Sigmoid colon (tissue), 7 donors: ENCODE measurements at places on chromosomes 2 and 18. TPM values are rescaled to one million over a fixed set of nuclear protein-coding genes. Genes with fewer than 3 reads are reported as not detected.

HOXD13 gene
- total RNA-seq, result 18.7 TPM

TMEM131 gene
- 36.6 TPM for total RNA-seq

PSMA8 gene
- not detected for total RNA-seq

PDCD1 gene
- 0.99 TPM for total RNA-seq

CRYGC gene
- total RNA-seq, result not detected

ST8SIA5 gene
- 0.33 TPM for total RNA-seq

MYO5B gene
- 0.14 TPM for total RNA-seq

MC4R gene
- not detected for total RNA-seq

CD207 gene
- not detected for total RNA-seq

REG3G gene
- not detected for total RNA-seq

GPATCH11 gene
- total RNA-seq, result 4.7 TPM

MOCOS gene
- 1.4 TPM for total RNA-seq

ACTG2 gene
- total RNA-seq, result 5,559 TPM

DNA sequence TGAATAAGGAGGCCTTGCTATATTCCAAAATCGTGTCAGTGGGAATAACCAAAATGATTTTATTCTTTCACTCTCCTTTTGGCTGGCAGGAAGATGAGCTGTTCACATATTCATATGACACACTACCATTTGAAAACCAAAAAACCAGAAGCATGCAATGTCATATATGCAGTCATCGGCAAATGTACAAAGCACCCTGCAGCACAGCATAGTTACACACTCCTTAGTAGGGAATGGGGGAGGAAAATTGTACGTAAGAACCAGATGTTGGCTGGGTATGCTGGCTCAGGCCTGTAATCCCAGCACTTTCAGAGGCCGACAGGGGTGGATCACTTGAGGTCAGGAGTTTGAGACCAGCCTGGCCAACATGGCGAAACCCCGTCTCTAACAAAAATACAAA lies 176.6 kb downstream of the GFPT1 start:
- H3K27me3 ChIP-seq, result no peaks in the 10 kb centered on the region
- H3K4me1 ChIP-seq, result peaks cover 10% of the 10 kb centered on the region
- no peak overlapping the region for H3K27ac ChIP-seq

GRCh38 chr2:55309446-55309845 lies 40.4 kb upstream of the MTIF2 start:
- no peak overlapping the region for H3K4me3 ChIP-seq
- H3K4me1 ChIP-seq, result no peaks in the 10 kb centered on the region
- no peak overlapping the region for H3K27ac ChIP-seq
- DNase-seq, result no peak

DNA sequence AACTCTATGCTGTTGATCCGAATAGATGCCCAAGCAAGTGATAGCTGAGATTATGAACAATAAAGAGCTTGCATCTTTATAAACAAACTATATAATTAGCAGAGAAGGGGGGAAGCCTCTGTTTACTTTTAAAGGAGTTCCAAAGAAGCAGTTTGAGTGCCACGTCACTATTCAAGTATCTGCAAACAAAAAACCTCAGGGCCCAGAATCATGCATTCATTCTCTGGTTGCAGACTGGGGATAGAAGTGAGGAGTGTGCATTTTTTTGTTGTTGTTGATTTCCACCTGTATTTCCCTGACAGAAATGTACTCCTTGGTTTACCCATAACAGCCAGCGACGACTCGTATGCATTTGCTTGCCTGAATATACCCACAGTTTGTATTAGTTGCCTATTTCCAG lies 264.3 kb downstream of the PTGR3 start:
- H3K36me3 ChIP-seq, result no peaks in the 10 kb centered on the region
- H3K4me1 ChIP-seq, result no peaks in the 10 kb centered on the region
- no peak overlapping the region for H3K4me3 ChIP-seq
- no peak overlapping the region for H3K27ac ChIP-seq

DNA sequence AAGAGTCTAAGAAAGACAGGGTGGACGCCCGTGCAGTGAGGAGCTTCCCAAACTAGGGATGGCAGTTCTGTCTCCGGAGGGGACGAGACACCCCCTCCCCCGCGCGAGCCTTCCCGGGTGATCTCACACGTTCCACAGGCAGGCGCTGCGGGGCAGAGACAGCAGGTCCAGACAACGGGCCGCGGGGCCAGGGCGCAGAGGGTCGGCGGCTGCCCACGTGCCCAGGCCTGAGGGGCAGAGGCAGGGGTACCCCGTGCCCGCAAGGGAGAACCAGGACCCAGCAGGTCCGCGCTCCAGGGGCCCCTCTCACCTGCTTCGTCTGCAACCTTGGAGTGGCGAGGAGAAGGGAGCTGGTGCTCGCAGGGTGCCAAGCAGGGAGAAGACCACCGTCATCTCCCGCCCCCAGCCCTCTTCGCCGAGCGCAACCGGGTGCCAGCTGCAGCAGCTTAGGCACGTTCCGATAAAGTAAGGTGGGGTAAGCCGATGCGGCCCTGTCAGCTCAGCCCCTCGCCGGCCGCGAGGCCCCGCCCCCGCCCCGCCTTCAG lies at the start of gene GPR155:
Gene GPR155 (minus strand): TSS at position 467 of the 545 bp plus-strand sequence. CDS start 5,073 bp downstream, outside the sequence.
- peak; percentile 90 for DNase-seq
- H3K4me1 ChIP-seq, result peaks cover 9% of the 10 kb centered on the region
- no peaks in the 10 kb centered on the region for H3K36me3 ChIP-seq
- no peaks in the 10 kb centered on the region for H3K27me3 ChIP-seq

GRCh38 chr2:156118753-156119416 lies 213.6 kb downstream of the NR4A2 start:
- no peak overlapping the region for H3K4me3 ChIP-seq
- H3K4me1 ChIP-seq, result no peaks in the 10 kb centered on the region
- no peak for DNase-seq
- H3K36me3 ChIP-seq, result no peaks in the 10 kb centered on the region
- H3K27me3 ChIP-seq, result no peaks in the 10 kb centered on the region

DNA sequence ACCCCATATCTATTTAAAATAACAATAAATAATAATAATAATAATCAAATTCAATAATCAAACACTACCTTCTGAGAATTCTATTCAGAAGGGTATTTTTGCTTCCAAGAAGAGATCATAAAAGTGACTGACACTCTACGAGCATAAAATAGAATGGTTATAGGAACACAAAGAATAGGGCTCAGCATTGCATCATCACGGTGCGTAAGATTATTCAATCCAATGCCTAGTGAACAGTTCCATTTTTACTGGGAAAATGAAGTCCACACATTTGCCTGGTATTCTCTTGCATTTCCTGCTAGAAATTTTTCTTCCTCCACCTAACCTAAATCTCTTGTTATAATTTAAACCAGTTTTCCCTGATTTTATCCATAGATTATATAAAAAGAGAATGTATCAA lies 55.8 kb downstream of the AP1S3 start:
- H3K36me3 ChIP-seq, result no peaks in the 10 kb centered on the region
- no peaks in the 10 kb centered on the region for H3K4me1 ChIP-seq
- no peak for DNase-seq

DNA sequence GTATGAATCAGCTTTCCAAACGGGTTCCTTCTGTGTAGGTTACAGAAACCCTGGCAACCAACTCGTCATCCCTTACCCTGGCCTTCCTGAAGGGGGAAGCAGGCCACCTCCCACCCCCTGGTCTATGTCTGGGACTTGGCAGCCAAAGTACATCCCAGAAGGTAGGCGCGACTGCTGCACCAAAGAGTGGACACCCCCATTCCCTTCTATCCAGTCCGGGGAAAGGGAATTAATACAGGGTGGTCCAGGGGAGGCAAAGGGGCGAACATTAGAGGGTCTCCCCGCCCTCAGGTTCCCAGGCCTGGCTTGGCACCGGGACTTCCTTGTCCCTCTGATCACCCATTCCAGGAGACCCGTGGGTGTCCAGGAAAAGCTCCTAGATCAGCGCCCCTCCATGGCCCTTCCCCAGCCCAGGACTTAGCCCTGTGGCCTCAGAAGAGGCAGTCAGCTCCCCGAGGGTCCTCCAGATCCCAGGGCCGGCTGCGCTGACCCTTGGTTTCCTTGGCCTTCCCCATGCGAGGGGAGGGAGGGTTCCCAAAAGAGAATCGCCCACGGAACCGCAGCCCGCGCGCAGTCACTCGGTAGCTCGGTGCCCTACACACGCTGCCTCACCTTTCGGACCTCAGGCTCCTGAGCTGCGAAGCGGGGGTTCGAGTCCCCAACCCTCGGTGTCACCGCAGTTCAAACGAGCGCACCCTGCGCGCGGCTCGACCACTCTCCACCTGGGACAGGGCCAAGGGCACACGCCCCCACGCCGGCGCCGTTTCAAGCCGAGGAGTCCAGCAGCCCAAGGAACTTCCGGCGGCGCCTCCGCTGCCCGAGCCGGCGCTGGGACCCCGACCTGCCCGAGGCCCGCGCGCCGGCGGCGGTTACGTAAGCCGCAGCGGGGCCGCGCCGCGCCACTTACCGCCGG lies at the start of gene PER2:
Gene PER2 (minus strand): TSS at position 874 of the 913 bp plus-strand sequence. CDS start 10,674 bp downstream, outside the sequence.
- peak; percentile 90 for DNase-seq
- peak within 1 kb of the TSS; percentile 95 for H3K27ac ChIP-seq
- no peaks in the 10 kb centered on the region for H3K27me3 ChIP-seq
- H3K4me3 ChIP-seq, result peak within 1 kb of the TSS; percentile 77

DNA sequence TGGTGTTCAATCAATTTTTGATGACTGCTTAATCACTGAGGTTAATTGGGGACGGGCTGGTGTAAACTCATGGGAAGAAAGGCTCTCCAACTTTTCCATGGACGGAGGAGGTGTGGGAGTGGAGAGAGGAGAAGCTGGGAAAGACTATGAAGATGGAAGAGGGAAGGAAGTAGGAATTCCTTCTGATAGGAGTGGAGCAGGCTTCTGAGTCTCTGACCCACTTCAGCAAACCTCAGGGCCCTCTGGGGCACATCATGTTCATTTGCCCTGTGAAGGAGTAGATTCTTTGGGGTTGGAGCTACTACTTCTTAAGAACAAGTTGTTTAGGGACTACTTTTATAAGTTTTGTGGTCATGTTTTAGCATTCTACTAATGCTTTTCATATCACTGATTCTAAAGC lies 87.0 kb upstream of the MAP4K3 start:
- no peak for DNase-seq
- H3K36me3 ChIP-seq, result no peaks in the 10 kb centered on the region
- no peak overlapping the region for H3K4me3 ChIP-seq
- H3K27ac ChIP-seq, result no peak overlapping the region

DNA sequence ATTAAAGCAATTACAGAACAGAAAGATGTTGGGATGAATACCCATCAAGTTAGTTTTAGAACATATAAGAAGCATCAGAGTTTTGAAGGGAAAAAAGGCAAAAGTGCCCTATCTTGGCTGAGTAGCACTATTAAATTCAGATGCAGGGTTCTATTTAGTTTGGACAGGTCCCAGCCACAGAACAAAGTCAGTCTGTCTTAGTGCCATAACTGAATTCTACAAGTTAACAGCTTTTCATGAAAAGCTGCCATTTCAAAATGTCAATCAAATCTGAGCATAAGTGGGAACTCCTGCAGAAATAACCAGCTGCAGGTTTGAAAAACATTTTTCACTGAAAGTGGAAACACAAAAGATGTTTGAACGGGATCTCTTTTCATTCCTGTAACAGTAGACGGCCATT lies 160.4 kb downstream of the SRBD1 start:
- no peak overlapping the region for H3K27ac ChIP-seq
- H3K36me3 ChIP-seq, result no peaks in the 10 kb centered on the region

DNA sequence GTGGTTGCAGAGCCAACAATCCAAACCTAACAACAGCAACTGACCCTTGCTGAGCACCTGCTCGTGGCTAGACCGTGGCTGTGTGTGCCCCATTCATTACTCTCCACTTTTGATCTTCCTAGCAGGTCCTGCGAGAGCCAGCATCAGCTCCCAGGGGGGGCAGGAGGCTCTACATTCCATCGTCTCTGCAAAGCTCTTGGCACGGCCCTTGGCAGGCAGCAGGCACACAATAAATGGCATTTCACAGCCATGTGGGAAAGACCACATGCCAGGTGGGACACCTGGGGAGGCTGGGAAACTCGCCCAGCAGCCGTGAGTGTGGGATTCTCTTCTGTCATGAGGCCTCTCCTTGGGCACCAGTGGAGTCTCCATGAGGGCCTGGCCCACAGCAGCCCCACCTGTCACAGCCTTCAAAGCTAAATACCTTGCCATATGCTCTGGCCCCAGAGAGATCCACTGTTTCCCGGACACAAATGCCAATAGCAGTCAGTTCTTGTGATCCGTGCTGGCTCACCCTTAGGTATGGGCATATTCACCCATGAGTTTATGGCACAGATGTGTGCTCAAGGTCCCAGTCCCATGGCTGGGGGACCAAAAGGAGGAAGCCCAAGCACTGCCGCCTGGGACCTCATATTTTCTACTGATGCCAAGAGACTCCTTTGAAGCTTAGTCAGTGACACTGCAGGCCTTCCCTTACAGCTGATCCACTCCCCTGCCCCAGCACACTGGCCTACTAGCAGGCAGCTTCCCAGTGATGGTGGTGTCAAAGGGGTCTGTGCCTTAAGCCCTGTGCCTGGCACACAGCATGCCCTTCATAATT lies 6.8 kb upstream of the TEX51 start:
- no peaks in the 10 kb centered on the region for H3K4me1 ChIP-seq
- no peak overlapping the region for H3K4me3 ChIP-seq
- no peaks in the 10 kb centered on the region for H3K27me3 ChIP-seq
- H3K27ac ChIP-seq, result no peak overlapping the region
- DNase-seq, result no peak

DNA sequence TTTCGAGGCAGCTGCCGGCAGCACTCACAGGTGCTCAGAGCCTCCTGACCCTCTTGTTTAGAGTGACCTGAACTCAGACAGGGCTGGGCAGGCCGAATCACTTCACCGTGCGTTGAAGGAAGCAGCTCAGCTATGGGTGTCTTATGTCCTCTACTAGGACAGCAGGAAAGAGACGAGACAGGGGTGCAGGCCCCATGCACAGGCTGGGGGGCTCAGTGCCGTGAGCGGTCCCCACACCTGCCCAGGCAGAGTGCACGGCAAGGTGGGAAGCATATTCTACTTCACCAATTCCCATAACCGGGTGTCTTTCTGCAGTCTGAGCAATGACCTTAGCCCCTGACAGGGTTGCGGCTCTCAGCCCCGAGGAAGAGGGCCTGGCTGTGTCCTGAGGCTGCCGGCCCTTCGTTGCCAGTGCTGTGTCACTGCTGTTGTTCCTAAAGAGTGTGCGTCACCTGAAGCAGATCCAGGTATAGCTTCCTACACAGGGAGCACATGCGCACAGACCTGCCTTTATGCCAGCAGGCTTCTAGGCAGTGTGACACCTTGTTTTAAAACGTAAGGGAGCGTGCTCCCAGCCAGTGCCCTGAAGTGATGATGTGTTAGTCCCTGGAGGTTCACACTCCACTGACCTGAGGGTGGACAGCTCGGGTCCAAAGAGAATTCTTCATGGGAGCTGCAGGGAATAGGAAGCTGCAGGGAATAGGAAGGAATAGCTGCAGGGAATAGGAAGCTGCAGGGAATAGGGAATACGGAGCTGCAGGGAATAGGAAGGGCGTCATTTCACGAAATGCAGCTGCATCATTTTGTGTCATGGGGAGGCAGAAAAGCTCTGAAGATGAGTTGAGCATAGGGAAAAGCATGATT lies 207.9 kb upstream of the SALL3 start:
- H3K36me3 ChIP-seq, result no peaks in the 10 kb centered on the region
- no peaks in the 10 kb centered on the region for H3K27me3 ChIP-seq
- H3K4me3 ChIP-seq, result no peak overlapping the region
- DNase-seq, result no peak
- H3K27ac ChIP-seq, result no peak overlapping the region
- H3K4me1 ChIP-seq, result no peaks in the 10 kb centered on the region
